T-cell (primary cell): ENCODE measurements at places on chromosomes 12 and 14.
A peak's percentile ranks its signal among the peaks of the same experiment; 100 is the strongest.

- DNase-seq, result no peak
Measured at GRCh38 chr12:43861840-43862150, 25.9 kb downstream of the TMEM117 start.

DNA sequence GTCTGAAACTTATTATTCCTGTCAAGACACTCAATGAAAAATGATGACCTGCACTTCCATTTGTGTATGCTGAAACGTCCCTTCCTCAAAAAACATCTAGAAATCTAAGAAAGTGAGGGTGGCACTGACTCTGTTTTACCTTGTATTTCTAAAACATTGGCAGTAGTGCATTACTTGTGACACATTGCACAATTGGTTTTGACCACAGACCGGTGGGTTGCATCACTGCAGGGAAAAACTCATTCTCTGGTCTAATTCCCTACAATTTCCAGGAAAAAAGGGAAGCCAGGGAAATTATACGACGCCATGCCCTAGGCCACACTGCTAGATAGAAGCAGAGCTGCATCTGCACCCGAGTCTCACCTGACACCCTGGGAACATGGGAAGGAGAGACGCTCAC is 156.7 kb downstream of the NTF3 start:
- no peak for DNase-seq

GRCh38 chr12:120142231-120142877 is 25.8 kb upstream of the RAB35 start:
- DNase-seq, result no peak

GRCh38 chr12:113980537-113981337 is 14.6 kb upstream of the RBM19 start:
- DNase-seq, result peak; percentile 4

DNA sequence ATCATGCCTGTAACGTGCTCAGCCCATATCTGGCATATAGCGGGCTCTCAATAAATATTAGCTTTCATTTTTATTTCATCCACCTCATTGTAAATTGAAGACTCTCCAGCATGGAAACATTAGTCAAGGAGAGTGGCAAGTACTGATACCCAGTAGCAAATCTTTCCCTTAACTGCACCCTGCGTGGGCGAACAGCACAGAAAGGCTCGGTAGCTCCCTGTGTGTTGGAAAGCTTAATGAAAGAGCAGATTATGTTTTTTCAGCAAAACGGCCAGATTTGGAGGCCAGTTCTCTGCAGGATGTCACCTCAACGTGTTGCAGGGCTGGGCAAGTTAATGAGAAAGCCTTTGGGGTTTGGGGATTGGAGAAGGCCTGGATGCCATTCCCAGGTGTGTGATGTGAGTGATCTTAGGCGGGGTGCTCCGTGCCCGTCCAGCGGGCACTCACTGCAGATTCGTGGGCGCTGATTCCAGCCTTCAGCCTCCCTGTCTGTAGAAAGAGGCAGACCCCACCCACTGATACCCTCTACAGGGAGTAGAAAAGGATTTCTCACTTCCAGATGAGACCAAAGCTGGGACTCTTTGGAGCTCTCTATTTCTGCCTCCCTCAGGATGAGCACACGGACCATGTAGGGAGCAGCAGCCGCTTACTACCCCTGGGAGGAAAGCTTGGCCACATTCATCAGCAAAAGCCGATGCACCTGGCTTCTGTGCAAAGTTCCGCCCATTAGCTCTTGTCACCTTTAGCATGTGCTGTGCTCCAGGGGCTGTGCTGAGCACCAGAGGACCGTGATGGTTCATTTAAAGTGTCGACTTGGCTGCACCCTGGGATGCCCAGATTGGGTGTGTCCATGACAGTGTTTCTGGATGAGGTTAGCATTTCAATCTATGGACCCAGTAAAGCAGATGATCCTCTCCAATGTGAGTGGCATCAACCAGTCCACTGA is 29.1 kb downstream of the C14orf132 start:
- DNase-seq, result no peak

DNA sequence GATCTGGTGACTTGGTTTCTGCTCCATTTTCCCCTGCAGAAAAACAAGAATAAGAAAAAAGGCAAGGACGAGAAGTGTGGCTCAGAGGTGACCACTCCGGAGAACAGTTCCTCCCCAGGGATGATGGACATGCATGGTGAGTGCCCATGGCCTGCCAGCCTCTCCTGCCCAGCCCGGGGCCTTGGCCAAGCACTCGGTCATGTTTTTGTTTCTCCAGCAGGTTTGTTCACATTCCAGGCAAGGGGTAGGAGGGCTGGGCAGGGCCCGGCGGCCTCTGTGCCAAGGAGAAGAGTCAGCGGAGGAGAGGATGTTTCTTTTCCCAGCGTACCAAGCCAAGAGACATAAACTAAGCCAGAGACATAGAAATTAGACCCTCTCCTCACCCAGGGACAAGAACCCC is 13.6 kb downstream of the BCL7A start:
- no peak for DNase-seq

GRCh38 chr14:35079742-35080141 is 33.7 kb downstream of the FAM177A1 start:
- no peak for DNase-seq
